ENCODE measurements at places on chromosomes 11 and 22. TPM values are rescaled to one million over a fixed set of nuclear protein-coding genes. Genes with fewer than 3 reads are reported as not detected.

DNA sequence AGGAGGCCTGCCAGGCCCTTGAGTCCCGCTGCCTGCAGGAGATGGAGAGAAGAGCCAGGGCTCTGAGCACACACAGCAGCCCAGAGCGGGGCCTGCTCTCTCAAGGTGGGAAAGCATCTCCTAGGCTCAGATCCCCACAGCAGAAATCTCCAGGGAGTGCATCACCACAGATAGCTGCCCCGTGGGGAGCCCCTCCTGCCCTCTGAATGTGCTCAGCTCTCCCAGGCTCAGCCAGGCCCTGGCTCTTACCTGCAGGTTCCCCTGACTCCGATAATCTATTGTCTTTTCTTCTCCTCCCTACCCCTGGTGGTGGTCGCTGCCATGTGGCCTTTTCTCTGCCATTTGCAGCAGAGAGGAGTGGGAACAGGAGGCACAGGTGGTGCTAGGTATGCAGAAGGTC, 49.9 kb downstream of the BTG4 start:
- DNase-seq = no peak

GRCh38 chr11:126585388-126585773, 229.9 kb downstream of the ST3GAL4 start:
- no peak for DNase-seq

Gene KRTAP5-8
- total RNA-seq = not detected

Gene OR51E2
- total RNA-seq = not detected

Measured in activated CD8-positive, alpha-beta memory T cell treated with anti-CD3 and anti-CD28 coated beads, Interleukin-2, amount 10 ng/mL, durations not matched to agents 7 days and 5 days (primary cell).